ENCODE measurements at places on chromosomes 6 and 20.

- no peak for DNase-seq
These were observed 67.9 kb downstream of the ARMC2 start for GRCh38 chr6:108916026-108916686.

- DNase-seq = no peak
These were observed 269.2 kb downstream of the CDC5L start for GRCh38 chr6:44656691-44657090.

- DNase-seq = no peak
These were observed 4.1 kb downstream of the HLA-C start for GRCh38 chr6:31267651-31268368.

- no peak for DNase-seq
These were observed 232.6 kb downstream of the TMEM242 start for GRCh38 chr6:157090736-157091135.

DNA sequence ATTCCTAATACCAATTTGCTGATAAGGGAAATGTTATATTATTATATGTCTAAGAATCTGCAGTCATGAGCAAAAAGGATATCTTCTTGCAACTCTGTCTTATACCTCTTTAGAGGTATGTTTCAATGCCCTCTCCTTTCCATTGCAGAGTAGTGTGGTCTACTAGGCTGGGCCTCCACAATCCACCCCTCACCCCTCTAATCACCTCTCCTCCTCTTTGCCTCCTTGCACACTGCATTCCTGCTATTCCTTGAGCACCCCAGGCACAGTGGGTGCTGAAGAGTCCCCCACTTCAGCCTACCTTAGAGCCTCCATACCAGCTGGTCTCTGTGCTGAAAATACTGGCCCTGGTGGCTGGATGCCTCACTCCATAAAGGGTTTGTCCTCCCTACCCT lies 26.9 kb downstream of the ARMC2 start:
- no peak for DNase-seq
